Stimulated activated CD8-positive, alpha-beta memory T cell treated with anti-CD3 and anti-CD28 coated beads, Interleukin-4, amount 100 ng/mL, for 1 hour (primary cell): ENCODE measurements at places on chromosomes 11 and 22.

DNA sequence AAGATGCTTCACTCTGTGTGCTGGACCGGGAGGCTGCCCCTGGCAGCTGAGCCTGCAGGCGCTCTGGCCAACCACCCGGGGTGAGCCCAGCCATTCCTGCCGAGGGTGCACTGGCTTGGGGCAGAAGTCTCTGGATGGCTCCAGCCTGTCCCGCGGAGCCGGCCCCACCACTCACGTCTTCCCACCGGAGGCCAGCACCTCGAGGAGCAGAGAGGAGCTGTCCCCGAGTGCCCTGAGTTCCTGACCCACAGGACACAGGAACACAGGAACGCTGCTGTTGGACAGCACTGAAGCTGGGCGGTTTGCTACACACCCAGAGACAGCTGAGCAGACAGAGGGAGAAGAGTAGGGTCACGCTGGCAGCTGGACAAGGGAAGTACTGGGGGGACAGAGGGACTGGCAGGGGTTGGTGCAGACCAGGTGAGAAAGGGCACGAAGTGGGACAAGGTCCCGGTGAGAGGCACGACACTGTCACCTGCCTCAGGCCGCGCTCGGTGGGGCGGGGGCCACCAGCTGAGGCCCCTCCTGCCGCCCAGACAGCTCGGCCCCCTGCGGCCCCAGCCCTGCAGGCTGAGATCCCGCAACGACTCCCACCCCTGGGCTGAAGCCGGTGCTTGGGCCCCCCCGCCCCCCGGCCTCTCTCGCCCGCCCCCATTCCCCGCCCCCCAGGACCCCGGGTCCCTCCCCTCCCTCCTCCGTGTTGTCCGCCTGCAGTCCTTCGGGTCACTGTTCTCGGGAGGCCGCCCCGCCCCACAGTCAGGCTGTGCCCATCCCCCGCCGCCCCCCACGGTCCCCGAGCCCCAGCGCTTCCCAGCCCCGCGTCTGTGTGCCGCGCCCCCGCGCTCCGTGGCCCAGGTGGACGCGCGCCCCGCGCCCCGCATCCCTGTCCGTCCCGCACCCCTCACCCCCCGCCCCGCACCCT is 624 bp upstream of the B4GALNT4 start:
- no peak for DNase-seq

DNA sequence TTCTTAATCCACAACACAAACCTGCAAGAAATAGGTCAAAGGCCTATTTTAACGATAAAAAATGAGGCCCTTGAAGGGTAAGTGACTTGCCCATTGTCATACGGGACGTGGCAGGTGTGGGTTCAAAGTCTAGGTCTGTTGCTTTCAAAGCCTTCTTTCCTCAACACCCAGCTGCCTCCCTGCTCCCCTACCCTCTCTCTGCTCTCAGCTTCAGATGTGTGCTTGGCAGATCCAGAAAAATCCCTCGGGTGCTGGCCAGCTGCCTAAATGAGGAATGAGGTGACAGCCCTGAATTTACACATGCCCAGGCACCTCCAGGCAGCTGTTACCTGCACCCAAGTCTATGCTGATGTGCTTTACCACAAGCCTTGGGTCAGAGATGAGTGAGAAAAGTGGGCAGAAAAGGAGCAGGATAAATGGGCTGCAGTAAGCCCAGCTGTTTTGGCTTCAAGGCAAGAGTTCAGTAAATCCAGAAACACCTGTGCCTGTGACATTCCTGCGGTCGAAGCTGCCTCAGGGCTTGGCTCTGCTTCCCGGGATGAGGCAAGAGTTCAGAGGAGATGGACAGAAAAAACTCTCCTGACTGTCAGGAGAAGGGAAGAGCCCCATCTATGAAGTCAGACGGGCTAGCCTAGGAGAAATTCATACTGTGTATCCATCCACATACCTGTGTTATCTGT is 49.9 kb upstream of the LDLRAD3 start:
- no peak for DNase-seq

GRCh38 chr11:58164389-58164788 is 24.5 kb upstream of the OR9Q2 start:
- DNase-seq: no peak

DNA sequence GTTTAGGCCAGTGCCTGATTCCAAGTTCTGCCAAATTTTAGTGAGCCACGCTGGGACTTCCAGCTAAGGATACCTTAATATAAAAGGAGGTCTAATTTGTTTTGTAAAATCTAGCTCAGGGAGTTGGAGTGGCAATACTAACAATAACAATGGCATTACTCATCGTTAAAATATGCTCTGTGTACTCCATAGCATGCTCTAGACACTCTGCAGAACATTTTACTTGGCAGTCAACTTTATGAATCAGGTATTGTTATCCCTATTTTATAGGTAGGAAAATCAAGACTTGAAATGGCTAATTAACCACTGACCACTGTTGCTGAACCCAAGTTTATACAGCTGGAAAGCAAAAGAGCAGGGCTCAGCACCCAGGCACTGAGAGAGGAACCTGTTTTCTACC is 485.0 kb upstream of the KIRREL3 start:
- no peak for DNase-seq

DNA sequence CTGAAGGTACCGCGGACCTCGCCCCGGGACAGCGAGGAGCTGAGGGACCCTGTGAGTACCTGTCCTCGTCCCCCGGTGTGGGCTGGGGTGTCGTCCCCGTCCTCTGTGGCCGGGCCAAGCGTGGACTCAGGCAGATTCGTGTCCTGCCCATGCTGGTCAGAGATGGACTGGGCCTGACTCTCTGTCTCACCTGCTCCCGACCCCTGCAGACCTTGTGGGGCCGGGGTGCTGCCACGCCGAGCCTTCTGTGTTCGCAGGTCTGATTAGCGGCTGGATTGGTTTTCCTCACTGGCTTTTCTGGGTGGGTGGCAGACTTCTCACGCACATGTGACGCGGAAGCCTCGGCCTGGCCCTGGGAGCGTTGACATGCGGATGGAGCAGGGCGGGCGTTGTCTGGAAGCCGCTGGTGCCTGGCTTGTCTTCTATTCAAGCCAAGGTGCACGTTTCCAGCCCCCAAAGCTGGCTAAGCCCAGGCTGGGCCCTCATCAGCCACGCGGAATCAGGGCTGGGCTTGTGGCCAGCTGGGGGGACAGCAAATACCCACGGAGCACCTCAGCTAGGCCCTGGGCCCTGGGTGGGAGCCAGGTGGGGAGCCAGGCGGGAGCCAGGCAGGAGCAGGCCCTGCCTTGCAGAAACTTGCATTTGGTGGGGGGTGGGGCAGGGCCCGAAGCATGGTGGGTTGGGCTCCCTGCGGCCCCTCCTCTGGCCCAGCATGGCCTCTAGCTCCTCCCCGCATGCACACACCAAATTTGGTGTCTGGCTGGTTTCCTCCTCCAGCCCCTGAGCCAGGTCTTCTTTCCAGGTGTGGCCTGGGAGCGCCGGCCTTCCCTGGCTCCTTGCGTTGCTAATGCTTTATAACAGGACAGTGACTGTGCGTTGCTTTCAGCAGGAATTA is 7.0 kb downstream of the GRAMD4 start:
- no peak for DNase-seq

GRCh38 chr22:37278261-37278660 is 4.0 kb upstream of the CYTH4 start:
- no peak for DNase-seq

DNA sequence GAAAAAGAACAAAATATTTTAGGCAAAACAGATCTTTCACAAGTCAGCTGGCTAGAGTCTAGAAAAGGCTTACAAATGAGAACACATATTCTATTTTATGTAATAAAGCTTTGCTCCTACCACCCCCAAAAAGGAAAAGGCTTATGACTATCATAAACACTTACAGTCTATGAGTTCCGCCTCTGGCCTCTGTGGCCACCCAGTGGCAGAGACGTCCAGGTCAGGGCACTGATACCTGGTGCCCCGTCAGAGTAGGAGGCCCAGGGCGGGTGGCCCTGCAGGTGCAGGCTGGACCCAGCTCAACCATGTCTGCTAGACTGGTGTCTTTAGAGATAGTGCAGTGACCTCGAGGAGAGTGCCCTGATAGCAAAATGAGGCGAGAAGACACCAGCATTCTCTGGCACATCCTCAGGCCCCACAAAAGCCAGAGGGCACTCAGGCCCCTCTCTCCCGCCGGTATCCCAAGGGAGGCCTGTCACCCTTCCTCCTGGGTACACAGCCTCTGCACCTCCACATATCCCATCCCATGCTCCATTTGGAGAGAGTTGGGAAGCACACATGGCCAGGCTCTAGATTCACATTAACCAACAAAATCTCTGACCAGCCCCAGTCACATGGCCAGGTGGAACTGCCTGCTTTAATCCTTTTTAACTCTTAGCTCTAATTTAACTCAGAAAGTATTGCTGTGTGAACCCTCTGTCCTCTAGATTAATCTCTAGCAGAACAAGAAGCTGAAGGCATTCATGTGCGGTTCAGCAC is 27.3 kb upstream of the SERPIND1 start:
- DNase-seq: no peak

GRCh38 chr11:94856443-94856842 is 88.3 kb downstream of the AMOTL1 start:
- no peak for DNase-seq

- DNase-seq: no peak
These were observed 111.3 kb upstream of the OR4B1 start for GRCh38 chr11:48105096-48105990.

GRCh38 chr11:125934473-125934872 is 11.4 kb upstream of the VSIG10L2 start:
- DNase-seq: no peak

GRCh38 chr11:122604621-122605020 is 50.9 kb upstream of the UBASH3B start:
- DNase-seq: no peak

GRCh38 chr11:86482692-86483091 is 108.0 kb downstream of the CCDC81 start:
- DNase-seq: no peak

GRCh38 chr11:93604008-93604660 is 57.3 kb upstream of the CEP295 start:
- DNase-seq: no peak

DNA sequence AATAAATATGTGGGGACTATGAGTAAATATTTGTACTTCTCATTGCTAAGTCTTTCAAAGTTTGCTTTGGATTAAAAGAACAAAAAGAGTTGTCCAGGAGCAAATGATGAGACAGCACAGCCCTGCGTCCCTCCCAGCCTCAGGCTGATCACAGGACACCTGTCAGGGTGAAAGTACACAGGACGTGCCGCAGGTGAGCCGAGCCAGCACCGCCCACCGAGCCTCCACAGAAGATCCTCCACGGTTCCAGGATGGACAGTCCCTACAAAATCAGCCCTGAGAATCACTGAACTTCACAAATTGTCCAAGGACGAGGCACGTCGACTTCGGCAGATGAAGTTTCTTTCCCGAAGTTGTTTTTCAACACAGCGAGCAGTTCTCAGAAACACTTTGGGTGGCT is 661.5 kb downstream of the BRD1 start:
- DNase-seq: no peak

- no peak for DNase-seq
These were observed 14.7 kb upstream of the IFT27 start for GRCh38 chr22:36790648-36791047.

DNA sequence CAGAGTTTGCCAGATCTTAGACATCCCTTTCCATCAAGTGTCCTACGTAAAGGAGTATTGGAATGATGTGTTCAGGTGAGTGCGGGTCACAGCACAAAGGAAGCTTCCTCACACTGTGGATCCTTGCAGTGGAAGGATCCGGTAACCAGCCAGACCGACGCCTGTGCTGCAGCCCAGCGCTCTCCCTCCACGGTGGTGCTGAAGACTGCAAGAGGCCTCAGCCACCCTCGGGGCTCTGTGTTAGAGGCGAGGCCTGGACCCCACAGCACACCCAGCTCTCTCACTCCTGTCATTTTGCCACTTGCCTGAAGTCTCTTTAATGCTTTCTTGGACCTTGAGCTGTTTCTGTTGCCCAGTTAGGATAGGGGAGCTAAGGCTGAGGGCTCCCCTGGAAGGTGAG is 2.4 kb downstream of the TRMU start:
- DNase-seq: no peak

- DNase-seq: no peak
These were observed 116.3 kb upstream of the RCN1 start for GRCh38 chr11:31974366-31975136.

- no peak for DNase-seq
These were observed 8.0 kb downstream of the PVALB start for GRCh38 chr22:36808721-36809344.

DNA sequence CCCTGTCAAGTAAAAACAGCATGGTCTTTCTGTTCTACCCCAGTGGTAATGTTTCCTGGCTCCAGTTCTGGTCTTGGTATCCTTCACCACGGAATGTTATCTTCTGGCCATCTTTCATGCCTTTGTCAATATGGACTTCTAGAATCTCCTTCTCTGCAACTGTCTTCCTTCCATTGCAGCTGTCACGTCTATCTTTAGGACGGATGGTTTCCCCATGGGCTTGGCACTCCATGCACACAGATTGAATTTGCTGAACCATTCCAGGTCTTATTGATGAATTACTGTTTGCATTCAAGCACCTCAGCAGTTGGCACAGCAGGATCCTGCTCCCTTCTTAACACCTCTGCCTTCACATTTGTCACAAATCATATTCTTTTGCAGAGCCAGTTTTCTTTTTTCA is 44.9 kb upstream of the SLC25A18 start:
- no peak for DNase-seq

GRCh38 chr11:122105044-122105758 is 10.8 kb downstream of the BLID start:
- DNase-seq: no peak

DNA sequence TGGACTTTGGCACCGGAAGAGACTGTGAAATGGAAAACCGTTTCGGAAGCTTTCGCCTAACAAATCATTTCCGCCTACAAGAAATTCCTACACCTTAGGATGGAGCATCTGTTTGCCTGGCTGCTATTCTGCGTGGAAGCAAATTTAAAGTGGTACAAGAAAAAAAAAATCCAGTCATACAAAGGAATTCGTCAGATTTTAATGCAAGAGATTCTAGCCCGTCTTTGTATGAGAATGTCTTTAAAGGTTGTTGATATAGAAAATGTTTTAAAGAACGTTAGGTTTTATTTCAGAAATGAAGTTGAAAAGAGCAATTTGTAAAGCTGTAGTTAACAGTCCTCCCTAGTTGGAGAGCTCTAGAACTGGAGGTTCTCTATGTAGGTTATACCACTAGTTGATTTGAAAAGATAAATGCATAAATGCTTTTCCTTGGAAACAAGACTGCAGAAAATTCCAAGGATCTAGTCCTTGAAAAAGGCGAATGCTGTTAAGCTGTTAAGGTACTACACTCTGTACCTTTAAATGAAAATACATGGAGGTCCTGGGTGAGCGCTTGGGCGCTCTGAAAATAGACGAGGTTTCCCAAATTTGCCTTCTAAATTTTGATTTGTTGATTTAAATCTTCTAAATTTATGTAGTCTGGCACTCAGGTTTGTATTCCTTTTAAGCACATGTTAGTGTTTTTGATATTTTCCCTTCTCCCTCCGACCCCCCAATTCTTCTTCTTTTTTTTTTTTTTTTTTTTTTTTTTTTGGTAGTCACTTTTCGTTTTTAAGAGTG is 2.4 kb downstream of the NCR3LG1 start:
- DNase-seq: no peak

DNA sequence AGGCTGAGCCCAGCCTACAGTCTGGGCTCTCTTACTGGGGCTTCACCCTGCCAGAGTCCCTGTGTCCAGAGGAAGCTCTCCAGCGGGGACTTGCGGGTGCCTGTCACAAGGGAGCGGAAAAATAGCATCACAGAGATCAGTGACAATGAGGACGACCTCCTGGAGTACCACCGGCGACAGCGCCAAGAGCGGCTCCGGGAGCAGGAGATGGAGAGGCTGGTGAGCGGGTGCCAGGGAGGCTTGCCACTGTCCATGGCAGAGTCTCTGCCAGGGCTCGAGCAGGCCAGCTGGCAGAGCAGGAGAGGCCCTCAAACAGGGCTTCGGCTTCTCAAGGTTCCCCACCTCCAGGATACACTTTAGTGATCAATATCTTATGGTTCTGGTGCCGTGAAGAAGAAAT is 21.0 kb downstream of the PHLDB1 start:
- no peak for DNase-seq
